Stimulated activated CD8-positive, alpha-beta memory T cell treated with anti-CD3 and anti-CD28 coated beads, Interleukin-2, amount 100 ng/mL, for 1 hour (primary cell): ENCODE measurements at places on chromosomes 2 and 18.

DNA sequence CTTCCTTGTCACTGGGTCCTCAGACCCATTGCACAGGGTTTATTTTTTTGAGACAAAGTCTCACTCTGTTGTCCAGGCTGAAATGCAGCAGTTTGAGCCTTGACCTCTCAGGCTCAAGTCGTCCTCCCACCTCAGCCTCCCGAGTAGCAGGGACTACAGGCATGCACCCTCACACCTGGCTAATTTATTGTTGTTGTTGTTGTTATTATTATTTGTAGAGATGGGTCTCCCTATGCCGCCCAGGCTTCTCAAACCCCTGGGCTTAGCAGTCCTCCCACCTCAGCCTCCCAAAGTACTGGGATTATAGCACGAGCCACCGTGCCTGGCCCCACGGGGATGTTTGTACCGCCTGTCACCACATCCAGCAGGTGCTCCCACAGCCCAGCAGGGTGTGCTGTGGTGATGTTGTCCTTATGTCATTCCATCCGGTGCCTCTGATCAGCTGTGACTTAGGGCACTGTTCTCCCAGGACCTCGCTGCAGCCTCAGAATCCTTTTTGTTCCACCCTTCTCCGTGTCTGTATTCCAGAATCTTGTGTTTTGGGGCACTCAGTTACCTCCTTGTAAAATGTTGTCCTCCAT is 182.3 kb downstream of the INO80D start:
- DNase-seq = no peak

DNA sequence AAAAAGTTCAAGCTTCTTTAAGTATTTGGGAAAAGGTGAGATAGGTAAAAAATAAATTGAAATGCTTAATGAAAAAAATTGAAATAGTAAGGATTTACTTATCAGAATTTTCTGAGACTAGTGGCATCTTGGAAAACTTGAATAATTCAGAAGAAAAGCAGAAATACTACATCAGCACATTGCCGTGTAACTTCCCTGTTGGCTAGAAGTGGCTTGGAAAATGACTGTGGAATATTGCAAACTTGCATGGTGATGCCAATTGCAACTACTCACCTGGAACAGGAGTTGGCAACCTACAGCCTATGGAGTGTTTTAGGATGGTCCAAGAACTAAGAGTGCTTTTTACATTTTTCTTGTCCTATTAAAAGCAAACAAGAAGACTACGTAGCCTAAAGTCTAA is 603.5 kb upstream of the VRK2 start:
- no peak for DNase-seq

DNA sequence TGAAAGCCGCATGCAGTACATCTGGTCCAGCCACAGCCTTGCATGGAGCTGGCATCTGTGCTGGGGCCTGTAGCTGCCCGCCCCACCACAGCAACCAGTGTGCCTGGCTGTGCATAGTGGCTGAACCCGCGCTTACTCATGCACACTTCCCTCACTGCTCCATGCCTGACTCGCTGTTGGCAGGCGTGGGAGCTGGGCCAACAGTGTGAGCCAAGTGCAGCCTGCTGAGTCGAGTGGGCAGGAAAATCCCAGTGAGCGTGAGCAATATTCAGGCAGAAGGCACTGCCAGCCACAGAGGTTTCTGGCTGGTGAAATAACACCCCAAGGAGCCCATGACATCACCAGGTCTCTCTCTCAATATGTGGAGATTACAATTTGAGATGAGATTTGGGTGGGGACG is 1674.1 kb upstream of the TMEFF2 start:
- no peak for DNase-seq

DNA sequence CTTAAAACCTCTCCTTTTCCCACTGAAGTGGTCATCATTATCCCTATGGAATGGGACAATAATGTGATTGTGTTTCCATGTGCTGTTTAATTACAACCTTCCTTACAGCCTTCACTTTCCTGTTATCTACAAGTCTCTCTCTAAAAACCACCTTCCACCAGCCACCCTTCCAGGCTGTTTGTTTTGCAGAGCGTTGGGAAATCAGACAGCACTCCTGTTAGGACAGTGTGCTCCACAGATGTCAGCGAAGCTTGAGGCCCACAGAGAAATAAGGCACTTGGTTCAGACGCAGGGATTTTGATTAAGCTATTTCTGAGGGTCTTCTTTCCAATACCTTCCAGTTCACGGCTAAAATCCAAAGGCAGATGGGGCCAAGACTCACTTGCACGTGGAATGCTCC is 32.3 kb upstream of the ASPRV1 start:
- DNase-seq = no peak

DNA sequence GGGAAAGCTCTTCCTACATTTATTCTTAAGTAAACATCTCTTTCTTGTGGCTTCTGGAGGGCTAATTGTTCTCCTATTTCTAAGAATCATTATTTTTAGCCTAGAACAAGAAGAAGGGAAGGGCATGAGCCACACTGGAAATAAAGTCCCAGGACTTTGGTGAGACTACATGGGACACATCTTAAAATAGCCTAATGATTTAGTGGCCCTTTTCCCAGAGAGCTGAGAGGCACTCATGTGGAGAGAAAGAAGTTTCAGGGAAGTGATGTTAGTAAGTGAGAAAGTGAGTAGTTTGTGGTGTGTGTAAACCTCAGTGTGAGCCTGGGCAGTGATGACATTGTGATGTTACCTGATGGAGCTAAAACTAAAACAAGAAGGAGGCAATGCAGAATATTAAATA is 14.6 kb downstream of the ITGA4 start:
- DNase-seq = no peak

GRCh38 chr2:106075048-106075447 is 119.1 kb downstream of the UXS1 start:
- DNase-seq = no peak

- DNase-seq = no peak
Observed at GRCh38 chr18:5584746-5585417, 41.1 kb upstream of the EPB41L3 start.

GRCh38 chr18:40473221-40474029 is 1481.6 kb upstream of the PIK3C3 start:
- no peak for DNase-seq

DNA sequence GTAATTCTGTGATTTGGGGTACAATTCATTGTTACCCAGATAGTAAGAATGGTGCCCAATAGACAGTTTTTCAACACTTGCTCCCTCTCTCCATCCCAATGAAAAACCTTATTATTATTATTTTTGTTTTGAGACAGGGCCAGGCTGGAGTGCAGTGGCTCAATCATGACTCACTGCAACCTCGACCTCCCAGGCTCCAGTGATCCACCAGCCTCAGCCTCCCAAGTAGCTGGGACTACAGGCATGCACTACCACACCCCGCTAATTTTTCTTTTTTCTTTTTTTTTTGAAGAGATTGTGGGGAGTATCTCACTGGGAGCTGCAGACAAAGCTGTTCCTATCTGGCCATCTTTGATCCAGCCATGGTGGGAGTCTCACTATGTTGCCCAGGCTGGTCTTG is 7.2 kb downstream of the TGFA start:
- no peak for DNase-seq

DNA sequence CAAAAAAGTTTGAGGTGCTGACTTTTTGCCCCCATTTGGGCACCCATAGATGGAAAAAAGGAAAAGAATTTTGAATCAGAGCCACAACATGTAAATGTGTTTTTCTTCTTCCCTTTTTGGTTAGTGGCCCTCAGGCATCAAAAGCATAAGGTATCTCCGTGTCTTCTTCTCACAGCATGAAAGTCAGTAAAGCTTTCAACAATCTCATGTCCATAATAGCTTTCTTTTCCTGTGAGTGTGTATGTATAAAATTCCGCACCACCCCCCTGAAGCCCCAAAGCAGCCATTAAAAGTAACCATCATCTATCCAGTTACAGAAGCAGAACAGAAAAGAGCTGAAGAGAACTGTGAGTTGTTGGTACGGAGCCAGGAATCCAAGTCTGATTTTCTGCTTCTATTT is 1539.7 kb upstream of the ACVR2A start:
- DNase-seq = no peak

DNA sequence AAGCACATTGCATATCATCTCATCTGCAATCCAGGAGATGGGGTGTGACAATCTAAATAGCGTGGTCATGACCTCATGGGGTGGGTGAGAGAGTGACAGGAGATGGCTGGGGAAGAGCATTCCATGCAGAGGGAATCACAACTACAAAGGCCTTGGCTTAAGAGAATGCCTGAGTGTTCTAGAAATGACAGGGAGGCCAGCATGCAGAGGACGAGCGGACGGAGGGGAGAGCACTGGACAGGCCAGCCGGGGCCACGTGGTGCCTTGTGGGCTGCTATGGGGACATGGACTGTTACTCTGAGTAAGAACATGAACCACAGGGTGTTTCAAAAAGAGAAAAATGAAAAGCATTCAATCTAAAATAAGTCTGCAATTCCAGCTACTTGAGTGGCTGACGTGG is 117.9 kb upstream of the ODC1 start:
- DNase-seq = no peak

- DNase-seq = no peak
Observed at GRCh38 chr2:233093721-233094120, 33.6 kb downstream of the INPP5D start.

- DNase-seq = no peak
Observed at GRCh38 chr2:136255648-136256461, 137.9 kb upstream of the CXCR4 start.

DNA sequence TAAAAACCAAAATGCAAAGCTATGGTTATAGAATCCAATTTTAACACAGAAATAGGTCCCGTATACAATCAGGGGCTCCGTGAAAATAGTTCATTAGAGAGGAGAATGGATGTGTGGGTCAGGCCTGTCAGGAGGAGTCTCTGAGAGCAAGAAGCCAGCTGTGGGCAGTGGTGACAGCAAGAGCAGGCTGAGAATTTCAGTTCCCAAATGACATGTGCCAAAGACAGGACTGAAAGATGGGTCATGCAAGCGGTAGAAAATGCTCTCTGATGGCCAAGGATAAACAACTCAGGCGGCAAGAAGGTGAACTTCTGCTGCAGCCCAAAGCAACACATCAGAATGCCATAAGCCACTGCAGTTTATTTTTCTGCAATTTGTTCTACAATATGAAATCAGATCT is 100.4 kb downstream of the CCDC141 start:
- no peak for DNase-seq

DNA sequence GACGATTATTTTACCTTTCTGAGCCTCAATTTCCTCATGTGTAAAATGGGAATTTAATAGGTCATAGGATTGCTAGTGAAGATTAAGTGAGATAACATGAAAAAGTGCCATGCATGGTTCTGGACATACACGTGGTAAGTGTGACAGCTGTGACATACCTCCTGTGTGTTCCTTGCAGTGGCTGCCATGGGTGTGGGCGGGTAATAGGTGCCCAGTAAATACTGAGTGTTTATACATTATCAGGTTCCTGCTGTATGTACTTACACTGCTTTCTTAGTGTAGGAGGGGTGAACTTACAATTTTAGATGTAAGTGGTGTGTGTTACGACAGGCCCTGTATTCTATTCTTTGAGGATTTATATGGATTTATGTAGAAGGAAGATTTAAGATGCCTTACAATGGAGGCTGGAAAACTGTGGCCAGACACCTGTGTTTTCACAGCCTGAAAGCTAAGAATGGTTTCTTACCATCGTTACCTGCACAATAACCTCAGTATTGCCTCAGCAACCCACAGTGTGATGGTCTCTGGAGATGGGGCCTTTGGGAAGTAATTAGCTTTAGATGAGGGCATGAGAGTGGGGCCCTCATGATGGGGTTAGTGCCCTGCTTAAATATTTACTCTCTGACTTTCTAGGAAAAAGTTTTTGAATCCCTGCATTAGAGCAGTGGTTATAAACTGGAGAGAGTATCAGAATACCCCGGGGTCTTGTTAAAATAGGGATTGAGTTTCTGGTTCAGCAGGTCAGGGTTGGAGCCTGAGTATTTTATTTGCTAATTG is 78.1 kb downstream of the ASAP2 start:
- DNase-seq = no peak

DNA sequence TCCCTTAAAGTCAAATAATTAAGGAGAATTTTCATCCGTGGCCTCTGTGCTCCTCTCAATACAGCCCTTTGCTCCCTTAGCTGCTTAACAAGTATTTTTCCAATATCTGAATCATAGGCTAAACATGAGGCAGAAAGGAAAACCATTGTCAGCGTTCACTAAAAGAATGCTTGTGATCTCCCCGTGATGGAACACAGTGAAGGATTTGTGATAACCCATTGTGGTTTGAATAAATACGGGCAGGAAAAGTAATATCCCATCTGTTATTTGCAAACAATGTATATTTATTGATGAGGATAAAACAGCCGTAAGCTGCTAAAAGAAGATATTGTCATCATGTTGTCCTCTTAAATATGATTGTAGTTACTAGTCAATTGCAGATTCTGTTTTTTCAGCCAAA is 258.1 kb downstream of the NAPG start:
- DNase-seq = no peak

DNA sequence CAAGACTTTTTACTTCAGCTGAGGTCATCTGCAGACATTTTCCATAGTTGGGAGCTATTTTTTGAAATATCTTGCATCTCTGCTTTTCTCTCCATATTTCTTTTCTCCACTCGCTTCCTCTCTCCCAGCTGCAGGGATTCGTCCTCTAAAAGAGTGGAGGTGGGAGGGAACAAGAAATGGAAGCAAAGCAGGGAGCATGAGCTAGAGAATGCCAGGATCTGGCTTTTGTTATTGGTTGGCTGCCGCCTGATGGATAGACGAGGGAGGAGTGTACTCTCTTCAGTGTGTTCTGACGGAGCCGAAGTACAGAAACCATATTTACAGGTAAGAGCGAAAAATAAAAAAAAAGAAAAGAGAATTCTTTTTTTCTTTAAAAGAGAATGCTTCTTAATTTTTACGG is at the start of gene CSRNP3:
TSS of gene CSRNP3 (plus strand) at position 282 of the 400 bp plus-strand sequence. CDS start 125,368 bp downstream, outside the sequence.
- no peak for DNase-seq

DNA sequence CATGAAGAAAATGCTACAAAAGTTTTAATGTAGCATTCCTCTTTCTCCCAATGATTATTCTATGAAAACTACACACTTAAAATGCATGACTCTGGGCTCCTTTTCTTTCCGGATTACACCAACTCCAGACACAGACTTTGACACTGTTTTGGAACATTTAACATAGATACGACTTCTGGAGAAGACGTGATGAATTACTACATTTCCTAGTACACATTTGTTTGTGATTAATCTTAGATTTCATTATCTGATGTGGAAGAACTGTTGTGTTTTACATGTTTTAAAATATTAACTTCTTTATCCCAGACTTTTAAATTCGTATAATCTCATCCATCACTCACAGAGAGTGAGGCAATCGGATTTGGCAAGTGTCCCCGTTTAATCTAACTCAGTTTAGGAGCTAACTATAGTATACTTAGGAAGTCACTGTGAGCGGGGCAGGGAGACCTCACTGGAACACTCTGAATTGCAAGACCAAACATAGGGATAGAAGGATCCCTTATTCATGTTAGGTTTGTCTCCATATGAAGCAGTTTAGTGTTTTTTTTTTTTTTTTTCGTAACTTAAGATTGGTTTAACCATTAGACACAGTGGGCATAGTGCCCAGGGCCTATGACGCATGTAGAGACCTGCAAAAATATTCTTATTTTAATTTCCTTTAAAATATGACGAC is 66.7 kb downstream of the PDE1A start:
- no peak for DNase-seq

GRCh38 chr2:26528836-26529235 is 50.9 kb upstream of the OTOF start:
- DNase-seq = no peak

- DNase-seq = no peak
Observed at GRCh38 chr2:70828914-70829824, 6.4 kb downstream of the CD207 start.
